ENCODE measurements at places on chromosomes 2 and 18. TPM values are rescaled to one million over a fixed set of nuclear protein-coding genes. Genes with fewer than 3 reads are reported as not detected.

SPP2 gene
- total RNA-seq: not detected

GRCh38 chr2:37342591-37343220 is 1.7 kb upstream of the QPCT start:
- H3K27ac ChIP-seq: no peak overlapping the region
- DNase-seq: no peak
- no peaks in the 10 kb centered on the region for H3K36me3 ChIP-seq
- H3K4me3 ChIP-seq: no peak overlapping the region
- peaks cover 13% of the 10 kb centered on the region for H3K4me1 ChIP-seq

DNA sequence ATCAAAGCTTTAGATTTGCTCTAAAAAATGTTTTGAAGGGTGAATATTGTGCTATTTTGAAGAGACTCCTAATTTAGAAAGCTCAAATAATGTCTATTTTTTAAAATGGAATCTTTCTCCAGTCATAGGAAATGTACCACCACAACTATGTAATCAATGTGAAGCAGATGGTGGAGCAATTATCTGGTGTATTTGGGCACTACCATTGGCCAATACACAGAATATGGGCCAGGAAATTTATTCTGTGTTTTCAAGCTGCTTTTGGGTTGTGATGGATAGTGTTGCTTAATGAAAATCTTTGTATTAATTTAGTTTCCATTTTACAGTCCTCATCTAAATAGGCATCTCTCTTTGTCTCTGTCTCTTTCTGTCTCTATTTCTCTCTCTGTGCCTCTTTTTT is 17.1 kb upstream of the VWC2L start:
- no peak overlapping the region for H3K4me3 ChIP-seq
- H3K27me3 ChIP-seq: no peaks in the 10 kb centered on the region
- no peaks in the 10 kb centered on the region for H3K4me1 ChIP-seq
- H3K36me3 ChIP-seq: no peaks in the 10 kb centered on the region
- H3K27ac ChIP-seq: no peak overlapping the region
- no peak for DNase-seq

GRCh38 chr2:119650846-119651370 is 28.1 kb upstream of the TMEM177 start:
- H3K27me3 ChIP-seq: no peaks in the 10 kb centered on the region
- H3K4me1 ChIP-seq: no peaks in the 10 kb centered on the region
- no peak overlapping the region for H3K27ac ChIP-seq
- no peak overlapping the region for H3K4me3 ChIP-seq

DNA sequence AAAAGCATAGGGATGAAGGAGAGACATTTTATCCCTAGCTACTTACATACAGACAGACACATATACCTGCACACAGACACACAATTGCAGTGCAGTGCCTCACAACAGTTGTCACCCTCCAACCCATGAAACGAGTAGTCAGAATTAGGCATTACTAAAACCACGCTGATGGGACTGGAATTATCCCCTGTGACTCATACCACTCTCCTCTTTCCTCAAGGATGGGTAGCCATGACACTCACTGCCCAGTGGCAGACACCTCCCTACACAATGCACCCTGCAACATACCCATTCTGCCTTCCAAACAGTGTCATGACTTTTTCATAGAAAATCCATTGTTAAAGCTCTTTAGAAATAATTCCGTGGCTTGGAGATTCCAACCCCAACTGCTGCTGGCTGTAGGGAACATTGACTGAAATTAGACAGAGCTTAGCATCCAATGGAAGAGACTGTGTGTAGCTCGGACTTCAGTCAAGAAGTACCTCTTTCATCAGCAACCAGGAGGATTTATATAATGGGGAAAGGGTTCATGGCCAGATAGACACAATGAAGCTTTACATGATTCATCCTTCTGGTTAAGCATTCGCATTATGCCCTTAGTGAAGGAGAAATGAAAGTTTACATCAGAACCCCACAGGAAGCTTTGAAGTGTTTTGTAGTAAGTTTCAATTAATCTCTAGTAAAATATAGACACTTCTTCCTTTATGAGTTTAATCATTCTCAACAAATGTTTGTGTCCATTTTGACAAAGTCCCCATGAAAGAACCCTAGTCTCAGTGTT is 155.2 kb downstream of the FBXO15 start:
- peaks cover 4% of the 10 kb centered on the region for H3K27me3 ChIP-seq
- H3K27ac ChIP-seq: no peak overlapping the region
- no peaks in the 10 kb centered on the region for H3K4me1 ChIP-seq
- no peaks in the 10 kb centered on the region for H3K36me3 ChIP-seq
- DNase-seq: no peak

GRCh38 chr2:208297961-208298360 is 31.9 kb downstream of the PIKFYVE start:
- H3K4me1 ChIP-seq: no peaks in the 10 kb centered on the region
- no peak overlapping the region for H3K4me3 ChIP-seq
- H3K36me3 ChIP-seq: peaks cover 16% of the 10 kb centered on the region
- H3K27me3 ChIP-seq: no peaks in the 10 kb centered on the region
- no peak for DNase-seq

DNA sequence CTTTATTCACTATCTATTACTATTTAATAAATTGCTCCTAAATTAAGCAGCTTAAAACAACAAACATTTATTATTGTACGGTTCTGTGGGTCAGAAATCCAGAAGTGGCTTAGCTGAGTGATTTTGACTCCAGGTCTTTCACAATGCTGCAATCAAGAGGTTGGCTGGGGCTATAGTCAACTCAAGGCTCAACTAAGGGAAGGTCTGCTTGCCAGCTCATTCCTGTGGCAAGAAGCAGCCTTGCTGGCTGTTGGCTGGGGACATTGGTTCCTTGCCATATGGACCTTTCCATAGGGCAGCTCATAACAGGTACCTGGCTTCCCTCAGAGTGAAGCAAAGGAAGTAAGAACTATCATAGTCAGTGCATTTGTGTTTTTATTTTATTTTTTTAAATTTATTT is 5.0 kb upstream of the MRPL19 start:
- no peaks in the 10 kb centered on the region for H3K36me3 ChIP-seq
- H3K27ac ChIP-seq: no peak overlapping the region
- no peak overlapping the region for H3K4me3 ChIP-seq
- no peak for DNase-seq

CPS1 gene
- 14.9 TPM for total RNA-seq

DNA sequence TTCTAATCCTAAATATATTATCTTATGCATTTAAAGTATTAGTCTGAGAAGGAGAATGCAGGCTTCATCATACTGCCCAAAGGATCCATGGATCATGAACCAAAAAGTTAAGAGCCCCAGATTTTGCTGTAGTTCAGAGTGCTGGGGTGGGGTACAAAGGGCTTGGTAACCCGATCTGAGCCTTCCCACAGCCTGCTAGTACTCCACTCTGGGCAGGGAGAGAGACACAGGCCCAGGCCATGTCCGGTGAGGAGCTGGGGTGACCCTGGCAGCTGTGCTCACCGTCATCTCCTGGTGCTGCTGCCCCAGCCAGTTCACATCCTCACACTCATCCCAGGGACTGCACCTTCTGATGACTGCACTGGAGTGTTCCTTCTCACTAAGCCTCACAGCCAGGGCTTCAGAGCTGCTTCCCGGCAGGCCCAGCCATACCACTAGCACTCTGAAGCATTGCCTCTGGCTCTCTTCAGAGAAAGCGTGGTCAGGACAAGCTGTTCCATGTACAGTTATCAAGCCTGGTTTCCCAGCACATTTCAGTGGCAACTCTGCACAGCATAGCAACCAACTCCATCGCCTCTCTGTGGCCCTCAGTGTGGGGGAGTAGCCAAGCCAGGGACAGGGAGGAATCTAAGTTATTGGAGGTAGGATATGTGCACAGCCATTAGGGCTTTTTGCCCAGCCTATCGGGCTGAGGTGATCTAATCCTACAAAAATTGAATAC is 189.0 kb upstream of the CTAGE1 start:
- H3K27me3 ChIP-seq: no peaks in the 10 kb centered on the region
- no peak for DNase-seq
- H3K36me3 ChIP-seq: no peaks in the 10 kb centered on the region
- no peak overlapping the region for H3K4me3 ChIP-seq

GRCh38 chr2:36449943-36450392 is 94.4 kb downstream of the CRIM1 start:
- H3K36me3 ChIP-seq: peaks cover 15% of the 10 kb centered on the region
- peaks cover 36% of the 10 kb centered on the region for H3K4me1 ChIP-seq
- no peak overlapping the region for H3K4me3 ChIP-seq
- no peak for DNase-seq
- no peaks in the 10 kb centered on the region for H3K27me3 ChIP-seq

PHLPP1 gene
- total RNA-seq: 48.1 TPM

DNA sequence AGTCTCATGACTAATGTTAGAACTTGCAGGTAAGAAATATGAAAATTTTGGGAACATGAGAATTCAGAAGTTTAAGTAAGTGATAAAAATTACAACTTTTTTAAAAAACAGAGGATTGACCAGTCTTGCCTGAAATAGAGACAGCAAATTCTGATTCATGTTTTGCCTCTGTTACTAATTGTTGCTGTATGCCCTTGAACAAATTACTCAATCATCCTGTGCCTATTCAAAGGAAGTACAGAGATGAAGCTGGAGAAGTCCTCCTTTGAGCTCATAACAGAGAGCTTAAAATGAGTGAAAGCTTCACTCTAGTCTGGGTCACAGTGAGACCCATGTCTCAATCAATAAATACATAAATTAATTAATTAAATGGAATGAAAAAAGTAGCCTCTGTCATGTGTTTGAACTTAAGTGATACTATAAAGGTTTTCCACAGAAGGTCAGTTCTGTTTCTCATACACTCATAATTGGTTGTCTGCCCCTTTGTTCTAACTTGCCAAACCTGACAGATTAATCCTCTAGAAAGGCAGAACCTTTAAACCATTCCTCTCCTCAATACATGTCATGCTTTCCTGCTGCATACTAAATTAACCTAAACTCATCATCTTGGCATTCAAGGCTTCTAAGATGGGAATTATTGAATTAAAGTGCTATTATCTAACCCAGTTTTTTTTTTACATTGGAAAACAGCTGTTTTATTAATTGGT is 374.6 kb upstream of the LRATD1 start:
- H3K4me3 ChIP-seq: no peak overlapping the region
- no peaks in the 10 kb centered on the region for H3K36me3 ChIP-seq
- H3K4me1 ChIP-seq: no peaks in the 10 kb centered on the region
- H3K27me3 ChIP-seq: no peaks in the 10 kb centered on the region

DNA sequence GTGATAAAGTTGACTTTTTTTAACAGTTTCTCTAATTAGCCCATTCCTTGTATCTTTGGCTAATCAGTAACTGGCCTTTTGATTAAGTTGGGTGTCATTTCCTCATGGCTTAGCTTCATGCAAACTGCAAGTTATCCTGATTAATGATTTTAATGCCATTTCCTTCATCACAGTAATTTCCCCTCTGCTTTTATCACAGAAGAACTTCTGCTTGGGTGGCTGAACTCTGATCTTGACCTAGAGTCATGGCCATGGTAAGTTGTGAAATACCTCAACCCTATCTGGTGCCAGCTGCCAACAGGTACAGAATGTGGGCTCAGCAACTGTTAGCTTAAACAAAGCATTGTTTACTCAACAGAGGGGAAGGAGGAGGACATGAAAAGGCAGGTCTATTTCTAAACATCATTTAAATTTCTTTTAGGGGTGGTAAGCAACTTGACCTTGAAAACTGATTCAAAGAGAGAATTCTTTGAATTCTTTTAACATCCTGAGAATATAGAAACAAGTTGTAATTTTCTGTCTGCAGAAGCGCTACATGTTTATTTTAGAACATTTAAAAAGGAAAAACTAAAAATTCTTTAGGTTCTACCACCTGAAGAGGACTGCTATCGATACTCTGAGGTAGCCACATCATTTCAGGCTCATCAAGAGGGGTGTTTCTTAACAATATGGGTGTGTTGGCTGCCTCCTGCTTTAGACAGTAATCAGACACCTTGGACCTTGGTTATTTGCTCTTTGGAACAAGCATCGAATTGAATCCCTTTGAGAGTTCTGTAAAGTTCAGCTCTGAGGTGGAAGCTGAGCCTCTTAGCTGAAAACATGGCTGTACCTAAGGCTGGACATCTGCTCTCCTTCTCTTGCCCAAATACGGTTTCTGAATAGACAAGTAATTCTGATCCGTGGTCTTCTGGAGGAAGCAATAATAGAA is 39.7 kb downstream of the ANXA4 start:
- no peak overlapping the region for H3K4me3 ChIP-seq
- H3K27ac ChIP-seq: peak overlapping the region; percentile 72
- peaks cover 54% of the 10 kb centered on the region for H3K4me1 ChIP-seq
- no peaks in the 10 kb centered on the region for H3K36me3 ChIP-seq

GPR45 gene
- not detected for total RNA-seq

DNA sequence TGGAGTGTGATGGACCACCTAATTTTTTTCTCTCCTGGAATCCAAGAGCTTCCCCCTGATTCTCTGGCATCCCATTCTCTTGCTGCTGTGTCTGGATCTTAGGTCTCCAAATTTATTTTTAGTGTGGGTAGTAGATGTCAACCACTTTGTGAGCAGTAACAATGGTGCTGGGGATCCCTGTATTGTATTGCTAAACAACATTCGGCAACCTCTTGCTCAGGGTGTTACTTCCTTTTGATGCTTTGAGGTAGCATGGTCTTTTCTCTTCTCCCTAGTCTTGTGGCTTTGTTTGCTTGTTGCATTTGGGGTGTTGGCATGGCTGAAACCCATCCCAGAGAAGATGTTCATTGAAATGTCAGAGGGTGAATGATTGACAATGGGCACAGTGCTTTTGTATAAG is 737.4 kb downstream of the BCL11A start:
- no peaks in the 10 kb centered on the region for H3K27me3 ChIP-seq
- no peak for DNase-seq
- no peak overlapping the region for H3K27ac ChIP-seq
- H3K36me3 ChIP-seq: no peaks in the 10 kb centered on the region

- no peaks in the 10 kb centered on the region for H3K36me3 ChIP-seq
- no peak overlapping the region for H3K4me3 ChIP-seq
- H3K27me3 ChIP-seq: no peaks in the 10 kb centered on the region
- H3K27ac ChIP-seq: peak overlapping the region; percentile 82
- peak; percentile 81 for DNase-seq
Measured at GRCh38 chr2:235005603-235006259, 53.9 kb downstream of the SH3BP4 start.

DNA sequence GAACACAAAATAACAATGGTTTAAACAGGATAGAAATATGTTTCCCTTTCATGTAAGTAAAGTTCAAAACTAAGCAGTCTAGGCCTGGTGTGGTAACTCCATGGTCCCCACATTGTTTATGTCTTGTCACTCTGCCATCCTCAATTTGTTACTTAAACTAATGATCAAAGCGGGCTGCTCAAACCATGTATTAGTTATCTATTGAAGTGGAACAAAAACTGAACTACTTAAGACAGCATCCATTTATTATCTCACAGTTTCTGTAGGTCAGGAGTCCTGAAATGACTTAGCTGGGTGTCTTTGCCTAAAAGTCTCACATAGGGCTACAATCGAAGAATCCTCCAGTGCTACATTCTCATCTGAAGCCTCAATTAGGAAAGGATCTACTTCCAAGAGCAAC is 91.6 kb downstream of the NAB1 start:
- no peaks in the 10 kb centered on the region for H3K36me3 ChIP-seq
- no peak for DNase-seq
- no peak overlapping the region for H3K27ac ChIP-seq
- H3K4me3 ChIP-seq: no peak overlapping the region
- H3K4me1 ChIP-seq: no peaks in the 10 kb centered on the region
- H3K27me3 ChIP-seq: no peaks in the 10 kb centered on the region

DES gene
- 5,539 TPM for total RNA-seq

All from stomach (tissue), 19 donors.